ENCODE measurements at places on chromosomes 2 and 18.
A peak's percentile ranks its signal among the peaks of the same experiment; 100 is the strongest.

GRCh38 chr2:65296971-65297370, 69.3 kb downstream of the ACTR2 start:
- DNase-seq = no peak

DNA sequence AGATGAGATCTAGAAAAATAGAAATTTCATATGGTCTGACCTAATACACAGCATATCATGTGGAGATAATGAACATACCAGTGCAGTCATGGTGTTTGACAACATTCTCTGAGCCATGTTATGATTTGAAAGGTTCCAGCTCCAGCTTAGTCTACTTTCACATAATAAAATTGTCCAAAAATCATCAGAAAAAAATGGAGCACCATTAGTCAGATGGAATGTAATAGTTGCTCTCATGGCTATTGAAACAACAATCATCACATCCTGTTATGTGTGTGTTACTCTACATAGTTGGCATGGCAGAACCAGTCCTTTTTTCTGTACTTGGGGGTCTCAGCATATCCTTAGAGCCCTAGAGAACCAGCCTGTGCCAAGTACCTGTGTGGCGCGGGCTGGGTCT, 678.9 kb upstream of the FANCL start:
- DNase-seq = no peak

GRCh38 chr2:105231232-105231619, 10.3 kb upstream of the GPR45 start:
- DNase-seq = no peak

DNA sequence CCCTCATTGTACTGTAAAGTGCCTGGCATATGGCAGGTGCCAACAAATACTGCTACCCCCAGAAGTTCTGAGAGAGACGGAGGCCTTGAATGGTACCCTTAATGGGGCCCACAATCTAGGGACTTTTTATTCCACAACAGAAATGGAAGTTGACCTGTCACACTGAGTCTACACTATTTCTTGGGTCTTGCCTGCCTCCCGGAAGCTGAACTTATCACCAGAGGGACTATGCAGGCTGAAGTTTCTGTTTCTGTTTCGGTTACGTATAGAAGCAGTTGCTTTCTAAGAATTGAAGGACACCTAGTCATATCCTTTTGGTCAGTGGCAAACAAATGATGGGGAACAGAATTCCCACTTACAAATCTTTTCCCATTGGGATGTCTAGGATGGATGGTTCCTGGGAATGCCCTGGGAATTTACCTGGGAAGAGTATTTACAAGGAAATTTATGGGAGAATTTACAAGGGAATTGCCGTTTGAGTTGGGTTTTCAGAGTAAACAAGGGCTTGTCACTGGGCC, 74.2 kb downstream of the HS1BP3 start:
- no peak for DNase-seq

DNA sequence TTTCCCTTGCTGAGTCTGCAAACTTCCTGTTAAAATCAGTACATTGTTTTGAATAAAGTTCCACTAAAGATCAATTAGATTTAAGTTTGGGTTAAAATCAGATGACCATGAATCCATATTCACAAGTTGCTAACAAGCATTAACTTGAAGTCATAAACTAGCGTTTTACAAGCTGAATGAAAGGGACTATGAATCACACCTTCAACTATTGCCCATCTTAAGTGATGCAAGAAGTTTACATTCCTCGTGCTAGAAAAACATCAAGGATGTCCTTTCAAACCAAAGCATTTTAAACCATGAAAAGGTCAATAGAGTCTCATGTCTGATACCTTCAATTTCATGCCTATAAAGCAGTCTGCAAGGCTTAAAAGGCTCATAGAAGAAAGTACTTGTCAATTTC, 257.2 kb upstream of the SYT4 start:
- no peak for DNase-seq

DNA sequence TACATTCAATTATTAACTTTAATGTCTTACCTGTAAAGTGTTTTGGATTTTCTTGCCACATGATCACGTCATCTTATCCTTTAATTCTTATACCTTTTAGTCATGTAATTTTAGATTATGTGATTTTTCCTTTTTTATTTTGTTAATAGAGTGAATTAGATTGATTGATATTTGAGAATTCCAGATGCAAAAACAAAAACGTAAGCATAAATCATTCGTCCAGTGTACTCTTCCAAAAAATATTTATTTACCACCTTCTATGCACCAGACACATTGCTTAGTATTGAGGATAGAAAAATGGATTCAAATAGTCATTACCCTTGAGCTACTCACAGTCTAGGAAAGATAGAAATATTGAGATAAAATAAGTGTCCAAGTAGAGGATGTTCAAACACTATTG, 249.6 kb downstream of the PDE11A start:
- DNase-seq = no peak

DNA sequence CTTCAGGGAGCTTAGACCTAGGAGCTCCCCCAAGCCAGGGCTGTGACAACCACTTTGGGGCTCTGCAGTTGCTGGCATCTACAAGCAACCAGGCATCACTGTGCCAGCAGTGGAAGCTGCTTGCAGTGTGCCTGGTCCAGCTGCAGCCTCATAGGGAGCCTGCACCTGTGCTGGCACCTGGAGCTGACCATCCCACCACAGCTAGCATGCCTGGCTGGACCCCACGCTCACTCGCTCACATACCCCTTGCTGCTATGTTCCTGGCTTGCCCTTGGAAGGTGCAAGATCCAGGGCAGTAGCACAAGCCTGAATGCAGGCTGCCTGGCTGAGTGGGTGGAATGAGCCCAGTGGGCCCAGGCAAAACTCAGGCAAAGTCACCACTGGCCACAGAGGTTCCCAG, 82.5 kb downstream of the ZNF804A start:
- no peak for DNase-seq

DNA sequence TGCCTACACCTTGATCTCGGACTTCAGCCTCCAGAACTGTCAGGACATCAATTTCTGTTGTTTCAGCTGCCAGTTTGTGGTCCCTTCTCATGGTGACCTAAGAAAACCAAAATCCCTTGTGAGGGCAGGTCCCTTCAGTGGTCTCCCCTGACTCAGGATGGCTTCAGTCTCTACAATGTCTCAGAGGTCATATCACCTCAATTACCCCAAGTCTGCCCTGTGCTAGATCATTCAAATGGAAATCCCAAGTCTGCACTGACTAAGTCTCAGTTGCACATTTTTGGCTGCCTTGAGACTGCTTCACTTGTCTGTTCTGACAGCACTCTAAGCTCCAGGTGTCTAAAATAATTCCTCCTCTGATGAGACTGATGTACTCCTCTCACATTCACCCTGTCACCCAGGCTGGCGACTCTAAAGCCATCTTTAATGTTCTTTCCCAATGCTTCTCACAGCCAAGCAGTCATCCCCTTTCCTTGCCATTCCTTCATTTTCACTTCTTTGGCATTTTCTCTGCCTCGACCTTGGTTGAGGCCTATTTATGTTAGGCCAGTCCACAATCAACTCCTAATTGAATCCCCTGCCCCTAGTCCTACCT, 470.8 kb downstream of the DLGAP1 start:
- no peak for DNase-seq

- DNase-seq = no peak
Measured at GRCh38 chr2:71613403-71613952, 160.1 kb downstream of the DYSF start.

- DNase-seq = no peak
Measured at GRCh38 chr2:144678736-144679135, 158.8 kb upstream of the ZEB2 start.

- DNase-seq = no peak
Measured at GRCh38 chr2:203441463-203441862, 93.6 kb downstream of the RAPH1 start.

DNA sequence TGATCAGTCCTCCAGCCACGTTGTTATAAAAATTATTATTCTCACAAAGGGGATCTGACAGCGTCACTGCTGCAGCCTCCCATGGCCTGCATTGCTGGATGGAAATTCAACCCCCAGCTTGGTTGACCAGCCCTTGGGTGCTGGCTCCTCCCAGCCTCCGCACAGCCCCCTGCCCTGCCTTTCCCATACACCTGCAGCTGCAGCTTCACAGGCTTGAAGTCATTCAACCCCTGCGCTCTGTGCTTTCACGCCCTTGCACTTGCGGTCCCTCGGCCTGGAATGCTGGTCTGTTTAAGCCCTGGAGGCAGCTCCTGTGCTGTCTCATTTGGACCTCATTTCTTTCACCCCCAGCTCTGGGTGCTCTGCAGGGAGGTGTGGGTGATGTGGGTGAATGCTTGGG, 860 bp upstream of the CD8A start:
- no peak for DNase-seq

DNA sequence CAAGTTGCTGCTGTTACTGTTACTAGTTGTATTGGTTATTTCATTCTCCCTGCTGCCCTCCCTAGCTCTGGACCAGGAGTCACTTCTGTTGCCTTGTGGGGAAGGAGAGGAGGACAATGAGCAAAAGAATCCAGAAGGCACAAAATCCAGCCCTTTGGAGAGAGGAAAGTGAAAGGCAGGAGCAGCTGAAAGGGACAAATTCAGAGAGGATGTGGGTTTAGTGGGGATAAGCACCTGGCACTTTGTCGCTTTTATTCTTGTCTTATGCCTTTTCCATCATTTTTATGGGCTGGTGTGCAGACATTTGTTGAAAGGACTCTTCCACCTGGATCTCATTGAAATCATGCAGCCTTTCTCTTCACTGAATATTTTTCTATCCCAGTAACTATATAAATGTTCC, 24.3 kb upstream of the LTBP1 start:
- no peak for DNase-seq

GRCh38 chr2:122007577-122007976, 252.1 kb downstream of the TSN start:
- no peak for DNase-seq

DNA sequence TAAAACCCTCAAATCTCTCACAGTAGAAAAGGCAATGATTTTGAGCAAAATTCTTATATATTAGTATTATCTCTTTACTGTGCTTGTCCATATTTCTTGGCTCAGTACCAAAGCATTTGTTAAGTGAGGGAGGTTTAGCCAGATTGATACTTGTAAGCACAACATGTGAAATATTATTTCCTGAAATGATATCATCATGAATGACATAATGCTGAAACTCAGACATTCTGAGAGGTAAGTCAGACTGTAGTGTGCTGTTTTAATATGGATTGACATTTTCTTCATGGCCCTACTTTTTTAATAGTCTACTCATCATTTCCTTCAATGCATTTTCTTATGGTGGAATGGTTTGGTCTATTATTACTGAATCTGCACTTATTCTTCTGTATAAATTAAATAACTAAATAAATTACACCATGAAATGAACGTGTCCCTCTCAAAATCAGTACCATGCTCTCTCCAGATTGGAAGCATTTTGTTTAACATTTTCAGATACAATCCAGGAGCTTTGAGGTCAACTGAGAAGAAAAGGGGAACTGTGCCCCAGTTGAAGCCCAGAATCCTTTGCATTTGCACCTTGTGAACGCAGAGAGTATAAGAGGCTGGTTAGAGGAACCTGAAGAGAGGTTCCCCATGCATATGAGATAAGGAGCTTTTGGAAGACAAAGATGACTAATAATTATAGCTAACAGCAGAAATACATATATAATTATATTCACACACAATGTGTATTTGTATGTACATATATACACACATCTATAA, 50.1 kb upstream of the CRACDL start:
- DNase-seq = no peak

DNA sequence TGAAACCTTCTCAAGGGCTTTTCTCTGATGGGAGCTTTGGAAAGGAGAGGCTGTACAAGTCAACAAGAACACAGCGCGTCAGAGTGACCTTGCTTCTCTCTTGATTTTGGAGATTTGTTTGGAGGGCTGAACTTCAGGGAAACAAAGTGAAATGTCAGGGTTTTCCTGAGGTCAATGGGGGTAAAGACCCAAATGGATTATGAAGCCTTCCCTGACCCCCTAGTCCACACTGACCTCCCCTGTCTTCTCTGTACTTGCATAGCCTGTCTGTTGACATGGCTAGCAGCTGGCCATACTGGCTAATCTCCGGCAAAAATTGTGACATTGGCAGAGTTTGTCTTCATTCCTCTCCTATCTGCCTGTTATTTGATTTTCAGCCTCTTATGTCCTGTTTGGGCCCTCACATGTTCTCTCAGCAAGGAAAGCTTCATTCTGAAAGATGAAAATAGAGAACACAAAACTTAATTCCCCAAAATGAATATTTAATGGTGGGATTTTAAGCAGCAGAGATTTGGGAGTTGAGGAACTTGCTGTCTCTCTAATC, 149.3 kb upstream of the HAAO start:
- DNase-seq = no peak

GRCh38 chr2:196336207-196336606, 164.8 kb upstream of the STK17B start:
- no peak for DNase-seq

- DNase-seq = no peak
Measured at GRCh38 chr2:62426154-62426912, 79.7 kb downstream of the TMEM17 start.

DNA sequence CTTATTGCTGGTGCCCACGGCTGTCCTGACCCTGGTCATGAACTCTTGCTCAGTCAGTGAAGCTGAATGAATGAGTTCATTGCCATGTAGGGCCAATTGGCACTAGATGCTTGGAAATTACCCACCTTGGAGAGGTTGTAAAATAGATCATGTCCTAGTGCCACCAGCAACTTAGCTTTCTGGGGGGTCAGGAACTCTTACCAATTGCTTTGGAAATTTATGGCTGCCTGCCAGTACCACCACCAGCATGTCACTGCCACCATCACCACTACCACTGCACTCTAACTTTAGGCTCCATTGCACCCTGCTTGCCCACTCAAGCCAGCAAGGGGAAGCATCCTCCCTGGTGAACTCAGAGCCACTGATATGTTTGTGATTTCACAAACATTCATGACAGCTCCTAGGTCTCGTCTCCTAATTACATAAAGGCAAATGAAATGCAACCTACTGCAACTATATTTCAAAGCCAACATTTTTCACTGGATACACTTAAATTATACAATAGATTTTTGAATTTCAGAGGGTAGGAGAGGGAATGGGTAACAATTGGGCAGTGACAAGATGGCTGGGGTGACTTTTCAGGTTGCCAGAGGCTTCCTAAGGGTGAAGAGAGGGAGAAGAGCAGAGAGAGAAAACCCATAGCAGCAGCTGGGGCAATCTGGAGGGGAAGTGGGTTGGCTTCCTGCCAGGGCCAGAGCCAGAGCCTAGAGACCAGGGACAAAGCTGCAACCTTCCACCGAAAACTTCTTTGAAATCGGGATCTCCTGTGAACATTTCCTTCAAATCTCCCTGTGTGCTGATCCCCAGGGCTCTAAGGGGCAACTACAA, 3.5 kb upstream of the EMILIN1 start:
- peak; percentile 53 for DNase-seq

- no peak for DNase-seq
Measured at GRCh38 chr2:88329815-88330603, 122.5 kb downstream of the FOXI3 start.

DNA sequence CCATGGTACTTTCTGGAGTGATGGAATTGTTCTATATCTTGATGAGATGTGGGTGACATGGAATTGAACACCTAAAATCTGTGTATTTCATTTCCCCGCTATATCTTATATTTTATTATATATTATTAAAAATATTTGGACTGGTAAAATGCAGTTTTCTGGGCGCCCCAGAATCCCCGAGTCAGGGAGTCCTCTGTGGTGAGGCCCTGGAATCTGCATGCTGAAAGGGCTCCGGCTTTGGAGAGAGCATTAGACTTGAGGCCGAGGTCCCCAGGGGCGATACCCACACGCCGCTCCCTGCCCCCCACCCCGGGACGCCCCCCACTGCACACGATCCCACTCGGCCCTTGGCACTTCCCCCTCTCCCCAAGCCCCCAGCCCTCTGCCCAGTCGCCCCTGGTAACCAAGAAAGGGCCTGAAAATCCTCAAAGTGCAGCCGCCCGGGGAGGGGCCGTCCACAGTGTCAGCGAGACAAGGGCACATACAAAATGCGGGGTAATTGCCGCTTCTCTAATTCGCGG, 126.0 kb downstream of the ZFP36L2 start:
- no peak for DNase-seq

GRCh38 chr18:72368308-72368707, 175.8 kb downstream of the CBLN2 start:
- DNase-seq = no peak

All from activated T-cell treated with anti-CD3 and anti-CD28 coated beads, Interleukin-2, amount 50 U/mL, for 1 hour (primary cell).